ENCODE measurements at places on chromosomes 1 and 21.

DNA sequence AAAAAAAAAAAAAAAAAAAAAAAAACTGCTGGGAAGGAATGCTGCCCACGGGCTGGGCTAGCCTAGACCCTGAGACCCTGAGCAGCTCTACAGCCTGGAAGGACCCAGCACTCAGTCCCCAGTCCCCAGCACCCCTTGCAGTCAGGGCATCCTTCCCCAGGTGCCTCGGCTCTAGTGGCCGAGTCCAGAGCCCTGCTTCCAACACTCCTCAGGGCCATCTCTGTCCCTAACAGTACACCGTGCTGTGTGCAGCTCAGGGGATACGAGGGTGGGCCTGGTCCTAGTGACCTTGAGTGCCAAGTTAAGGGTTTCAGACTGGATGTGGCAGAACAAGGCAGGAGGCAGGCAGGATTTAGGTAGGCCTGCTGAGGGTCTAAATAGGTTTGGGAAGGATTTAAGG lies 50.2 kb upstream of the LRP8 start:
- DNase-seq: peak; percentile 25

GRCh38 chr1:169959686-169960085 lies 66.0 kb upstream of the SCYL3 start:
- DNase-seq: no peak

DNA sequence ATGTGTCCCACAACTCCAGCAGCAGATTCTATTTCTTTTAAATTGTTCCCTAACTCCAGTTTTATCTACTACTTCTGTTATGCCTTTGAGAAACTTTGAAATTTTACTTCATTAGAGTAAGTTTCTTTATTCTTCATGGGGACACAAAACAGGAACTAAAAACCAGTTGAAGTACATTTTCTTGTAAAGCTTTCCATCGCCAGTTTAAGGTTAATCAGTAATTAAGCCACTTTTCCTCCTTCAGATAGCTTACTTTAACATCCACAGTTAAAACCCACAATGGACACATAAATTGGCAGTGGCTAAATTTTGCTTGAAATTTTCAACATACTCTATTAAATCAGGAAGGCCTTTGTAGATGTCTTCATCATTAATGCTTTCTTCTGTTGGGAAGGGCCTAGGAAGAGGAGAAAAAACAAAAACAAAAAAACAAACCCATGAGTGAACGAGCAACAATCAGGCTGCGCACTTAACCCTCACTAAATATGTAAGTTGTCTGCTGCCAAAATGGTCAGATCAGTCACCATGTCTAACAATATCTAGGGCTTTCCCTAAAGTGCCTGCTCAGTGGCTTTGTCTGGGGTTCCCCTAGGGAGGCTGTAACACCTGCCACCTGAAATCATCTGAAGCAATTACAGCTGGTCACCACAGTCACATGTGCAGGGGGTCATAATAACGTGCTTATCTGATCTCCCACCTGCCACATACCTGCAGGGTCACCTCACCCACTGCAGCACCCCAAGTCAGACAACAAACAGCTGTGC lies 187.9 kb downstream of the VAV3 start:
- DNase-seq: no peak

- no peak for DNase-seq
These were observed 42.7 kb upstream of the SLC19A2 start for GRCh38 chr1:169528215-169529067.

GRCh38 chr1:33438364-33439160 lies 7.7 kb upstream of the PHC2 start:
- DNase-seq: no peak

- no peak for DNase-seq
These were observed 79.3 kb upstream of the WARS2 start for GRCh38 chr1:119219711-119220110.

GRCh38 chr1:6016191-6016865 lies 24.1 kb upstream of the NPHP4 start:
- DNase-seq: no peak

GRCh38 chr1:38818175-38818976 lies 41.2 kb downstream of the RRAGC start:
- DNase-seq: no peak

DNA sequence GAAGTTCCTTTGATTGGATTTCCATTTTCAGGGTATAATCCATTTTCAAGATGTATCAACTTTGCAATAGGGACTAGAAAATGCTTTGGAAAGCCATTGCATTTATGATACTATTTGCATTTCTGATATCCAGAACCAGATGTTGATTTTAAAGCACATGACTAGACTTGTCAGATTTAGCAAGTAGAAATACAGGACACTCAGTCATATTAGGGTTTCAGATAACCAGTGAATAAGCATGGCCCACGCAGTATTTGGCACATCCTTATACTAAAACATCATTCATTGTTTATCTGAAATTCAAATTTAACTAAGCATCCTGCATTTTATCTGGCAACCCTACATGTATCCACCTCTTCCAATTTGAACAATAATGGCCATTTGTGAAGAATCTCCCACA lies 113.3 kb upstream of the DPT start:
- DNase-seq: no peak

DNA sequence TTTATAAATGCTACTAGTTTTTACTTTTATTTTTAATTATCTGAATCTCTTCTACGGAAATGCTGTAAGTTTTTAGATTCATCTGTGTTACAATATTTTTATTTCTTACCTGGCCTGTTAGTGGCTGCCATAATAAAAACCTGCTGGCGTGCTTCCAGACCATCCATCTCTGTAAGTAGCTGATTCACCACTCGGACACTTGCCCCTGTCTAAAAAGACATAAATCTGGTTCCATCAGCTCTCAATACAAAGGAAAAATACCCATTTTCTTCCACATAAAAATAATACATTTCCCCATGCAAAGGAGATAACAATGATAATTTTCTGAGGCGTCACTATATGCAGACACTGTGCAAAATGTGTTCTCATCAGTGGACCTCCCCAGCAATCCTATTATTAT lies 62.0 kb downstream of the NVL start:
- DNase-seq: no peak

- no peak for DNase-seq
These were observed 119.7 kb downstream of the GDAP2 start for GRCh38 chr1:117809764-117810163.

DNA sequence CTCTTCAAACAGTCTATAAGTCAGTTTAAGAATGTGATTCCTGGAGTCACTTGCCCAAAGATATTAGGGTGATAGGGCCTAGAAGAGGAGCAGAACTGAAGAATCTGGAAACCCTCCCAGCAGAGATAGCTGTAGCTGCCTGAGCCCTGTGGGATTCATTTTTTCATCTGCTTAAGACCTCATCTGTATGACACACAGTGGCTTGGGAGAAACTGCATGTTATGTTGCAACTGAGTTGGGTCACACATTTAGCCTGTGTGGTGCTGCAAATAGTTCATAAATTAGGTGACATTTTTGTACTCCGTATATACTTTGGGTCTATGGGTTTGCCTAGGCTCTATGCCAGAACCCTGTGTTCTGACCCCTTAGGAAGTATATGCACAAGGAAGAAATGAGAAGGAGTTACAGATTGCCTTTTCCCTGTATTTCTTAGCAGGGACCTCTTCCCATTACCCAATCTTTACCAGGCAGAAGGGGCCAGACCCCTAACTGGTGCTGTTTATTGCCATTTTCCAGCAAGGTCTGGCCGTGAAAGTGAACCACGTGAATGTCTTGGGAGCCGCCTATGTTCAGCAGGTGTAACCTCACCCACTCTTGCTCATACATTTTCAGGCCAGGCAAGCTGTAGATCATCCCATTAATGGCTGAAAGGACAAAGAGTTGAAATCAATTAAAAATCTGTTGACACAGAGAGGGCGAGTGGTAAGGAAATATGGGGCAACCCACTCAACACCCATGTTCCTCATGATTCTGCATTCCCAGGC lies 41.9 kb upstream of the SLC19A2 start:
- no peak for DNase-seq

All from vagina (tissue), 2 donors.